ENCODE measurements at places on chromosomes 2 and 18.

DNA sequence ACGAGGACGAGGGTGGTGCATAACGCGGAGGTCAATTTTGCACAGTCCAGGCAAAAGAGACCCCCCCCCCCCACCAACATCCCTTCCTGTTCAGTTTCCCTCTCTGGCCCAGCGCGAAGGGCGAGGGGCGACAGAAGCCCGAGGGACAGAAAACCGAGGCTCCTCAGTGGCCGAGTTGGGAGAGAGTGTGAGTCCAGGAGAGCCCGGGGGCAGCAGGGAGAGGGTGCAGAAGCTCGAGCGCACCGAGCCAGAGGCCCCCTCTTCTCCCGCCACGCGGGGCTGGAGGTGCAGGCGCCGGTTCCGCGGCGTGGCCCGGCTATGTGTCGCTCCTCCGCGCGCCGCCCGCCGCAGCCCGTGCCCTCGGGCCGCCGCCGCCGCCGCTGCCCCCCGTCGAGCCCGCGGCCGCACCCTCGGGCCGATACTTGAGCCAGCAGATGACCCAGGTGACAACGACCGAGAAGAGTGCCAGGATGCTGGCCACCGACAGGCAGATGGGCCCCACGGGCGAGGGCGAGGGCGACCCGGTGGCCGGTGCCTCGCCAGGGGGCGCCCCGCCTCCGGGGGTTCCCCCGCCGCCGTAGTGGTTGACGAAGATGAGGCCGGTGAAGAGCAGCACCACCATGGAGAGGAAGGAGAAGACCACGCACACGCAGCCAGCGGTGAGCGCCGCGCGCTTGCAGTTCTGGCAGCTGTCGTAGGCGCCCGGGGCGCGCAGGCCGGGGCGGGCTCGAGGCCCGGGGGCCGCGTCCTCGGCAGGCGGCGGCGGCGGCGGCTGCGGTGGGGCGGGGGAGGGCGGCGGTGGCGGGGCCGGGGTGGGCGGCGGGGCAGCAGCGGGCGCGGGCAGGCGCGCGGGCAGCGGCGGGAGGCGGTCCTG, 20.2 kb upstream of the PAX3 start:
- DNase-seq: no peak

DNA sequence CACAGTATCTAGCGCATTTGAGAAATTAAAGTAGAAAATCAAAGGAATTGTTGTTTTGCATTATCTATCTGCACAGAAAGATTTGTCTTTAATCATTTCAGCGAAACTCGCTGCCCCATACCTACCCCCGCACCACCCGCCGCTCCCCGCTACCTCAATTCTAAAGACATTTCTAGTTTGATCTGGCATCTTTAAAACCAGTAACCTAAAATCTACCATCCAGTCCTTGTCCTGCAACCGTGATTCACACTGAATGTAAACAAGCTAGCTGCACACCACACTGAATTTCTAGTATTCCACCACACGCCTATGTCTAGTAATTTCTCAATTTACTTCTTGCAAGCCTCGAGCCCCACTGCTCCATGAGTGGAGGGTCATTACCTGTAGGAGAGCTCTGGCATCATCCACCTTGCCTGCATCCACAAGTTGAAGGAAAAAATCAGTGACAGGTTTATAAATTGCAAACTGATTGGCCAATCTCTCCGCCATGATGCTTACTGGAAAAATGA, 60.1 kb downstream of the ABCG8 start:
- DNase-seq: no peak

- peak; percentile 20 for DNase-seq
Measured at GRCh38 chr2:232633413-232634205, at the start of gene EFHD1. EFHD1 (plus strand) TSS chr2:232633604; CDS start chr2:232633705, 101 bp downstream.

DNA sequence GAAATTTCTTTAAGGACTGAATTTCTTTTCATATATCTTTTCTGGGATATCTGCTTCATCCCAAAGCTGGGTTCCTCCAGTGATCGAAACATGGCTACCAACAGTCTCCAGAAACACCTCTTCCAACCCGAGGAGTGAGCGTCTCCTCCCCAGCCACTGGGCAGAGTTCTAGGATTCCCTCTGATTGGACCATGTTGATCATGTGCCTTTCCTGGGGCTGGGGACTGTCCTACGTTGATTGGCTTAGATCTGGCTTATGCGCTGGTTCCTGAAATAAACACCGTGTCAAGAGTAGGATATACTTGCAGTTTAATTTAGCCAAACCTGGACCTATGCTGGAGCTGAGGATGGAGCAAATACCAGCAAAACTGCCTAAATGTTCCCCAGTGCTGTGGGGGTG, 55.5 kb upstream of the SLC16A14 start:
- no peak for DNase-seq

DNA sequence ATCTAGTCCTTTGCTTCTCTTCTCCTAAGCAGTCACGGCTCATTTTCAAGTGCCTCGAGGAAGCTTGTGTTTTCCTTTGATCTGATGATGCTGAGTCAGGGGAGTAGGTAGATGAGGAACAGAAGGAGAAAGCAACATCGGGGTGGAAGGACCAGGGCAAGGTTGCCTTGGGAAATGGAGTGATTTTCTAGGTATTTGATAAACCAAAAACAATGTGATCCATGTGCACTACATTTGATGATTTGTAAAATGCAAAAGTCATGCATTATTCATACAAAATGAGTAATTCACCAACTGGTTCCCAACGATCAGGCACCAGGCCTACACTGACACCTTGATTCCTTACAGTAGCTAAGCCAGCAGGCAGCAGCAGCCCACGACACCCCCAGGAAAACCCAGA, 205.3 kb downstream of the ANAPC1 start:
- DNase-seq: no peak

GRCh38 chr2:209960676-209961630, 41.5 kb upstream of the RPE start:
- DNase-seq: no peak

GRCh38 chr2:232927032-232927792, 57.1 kb downstream of the SNORC start:
- no peak for DNase-seq

GRCh38 chr2:30527859-30528258, 80.8 kb downstream of the LCLAT1 start:
- no peak for DNase-seq

DNA sequence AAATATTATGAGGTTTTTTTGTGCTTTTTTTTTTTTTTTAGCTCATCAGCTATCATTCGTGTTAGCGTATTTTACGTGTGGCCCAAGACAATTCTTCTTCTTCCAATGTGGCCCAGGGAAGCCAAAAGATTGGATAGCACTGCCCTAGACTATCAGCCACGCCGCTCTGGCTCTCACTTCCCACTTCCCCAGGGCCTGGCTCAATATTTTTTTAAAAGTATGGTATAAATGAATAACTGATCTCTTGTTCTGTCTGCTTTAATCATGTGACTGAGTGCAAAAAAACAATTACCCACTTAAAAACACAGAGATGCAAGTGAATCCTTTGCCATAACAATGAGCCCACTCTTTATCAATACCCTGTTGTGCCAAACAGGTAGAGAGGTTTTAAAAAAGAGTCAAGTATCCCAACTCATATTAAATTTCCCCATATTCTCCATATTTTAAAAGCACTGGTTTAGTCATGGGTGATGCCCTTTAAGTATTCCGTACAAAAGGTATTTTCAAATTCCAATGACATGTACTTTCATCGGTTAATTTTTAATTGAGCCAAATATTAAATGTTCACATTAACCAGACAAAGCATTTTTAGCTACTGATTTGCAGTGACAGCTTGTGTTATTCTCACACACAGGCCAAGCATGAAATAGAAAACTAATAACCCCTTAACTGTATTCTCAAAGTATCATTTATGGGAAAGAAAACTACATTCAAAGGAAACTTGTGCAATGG, 12.6 kb downstream of the BCL2 start:
- no peak for DNase-seq

DNA sequence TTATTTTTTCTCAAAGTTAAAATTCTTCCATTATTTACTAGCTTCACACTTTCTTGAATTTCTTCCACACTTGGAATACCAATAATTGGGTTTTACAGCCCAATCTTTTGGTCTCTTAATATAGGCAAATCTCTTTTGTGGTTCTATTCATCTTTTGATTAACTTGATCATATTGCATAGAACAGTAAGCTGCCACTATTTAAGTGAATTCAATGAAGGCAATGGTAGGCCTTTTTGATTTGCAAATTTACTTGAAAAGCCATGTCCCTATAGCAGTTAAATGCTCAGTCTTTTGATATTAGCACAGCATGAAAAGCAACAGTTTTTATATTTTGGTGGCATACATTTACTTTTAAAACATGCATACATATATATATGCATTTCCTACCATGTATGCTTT, 20.2 kb upstream of the DYNC1I2 start:
- DNase-seq: no peak

GRCh38 chr2:105701042-105701441, 43.7 kb upstream of the NCK2 start:
- DNase-seq: no peak

DNA sequence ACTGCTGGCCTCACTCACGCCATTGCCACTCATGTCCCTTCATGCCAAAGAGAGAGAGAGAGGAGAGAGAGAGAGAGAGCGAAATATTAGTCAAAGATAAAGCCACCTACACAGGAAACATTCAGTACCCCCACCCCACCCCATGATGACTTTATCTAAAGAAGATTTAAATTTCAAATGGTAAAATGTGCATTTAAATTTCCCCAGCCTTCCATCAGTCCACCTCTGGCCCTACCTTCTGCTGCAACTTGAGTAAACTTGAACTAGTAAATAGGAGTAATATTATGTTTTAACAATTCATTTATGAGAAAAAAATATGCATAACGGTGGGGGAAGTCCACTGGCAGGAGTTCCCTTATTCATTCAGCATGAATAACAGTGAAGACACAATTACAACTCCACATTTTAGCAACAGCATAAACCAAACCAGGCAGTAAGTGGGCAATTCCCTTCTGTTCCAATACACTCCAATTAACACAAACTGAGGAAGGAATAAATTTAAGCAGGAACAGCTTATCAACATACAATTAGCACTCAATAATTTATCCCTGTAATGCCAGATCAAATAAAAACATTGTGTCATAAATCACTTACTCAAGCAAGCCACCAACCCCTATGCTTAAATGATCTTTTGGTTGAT, 264.2 kb downstream of the LNPK start:
- no peak for DNase-seq
